GOT3 (cell line): ENCODE measurements at places on chromosomes 11 and 22.

- no peak for DNase-seq
Measured at GRCh38 chr11:120097721-120098385, 40.1 kb downstream of the TRIM29 start.

- DNase-seq, result no peak
Measured at GRCh38 chr11:117319214-117319840, 3.3 kb upstream of the BACE1 start.

GRCh38 chr22:33020721-33021120 lies 37.5 kb downstream of the SYN3 start:
- DNase-seq, result no peak

- DNase-seq, result no peak
Measured at GRCh38 chr11:46537121-46537520, 56.7 kb downstream of the AMBRA1 start.
